Amygdala (tissue), 56 donors: ENCODE measurements at places on chromosomes 2 and 18.
A peak's percentile ranks its signal among the peaks of the same experiment; 100 is the strongest.

GRCh38 chr2:149441255-149441654, 110.9 kb downstream of the LYPD6 start:
- no peak for DNase-seq

- no peak for DNase-seq
These were observed 399.0 kb upstream of the ID2 start for GRCh38 chr2:8282858-8283252.

GRCh38 chr2:41414486-41415230, 633.2 kb upstream of the PKDCC start:
- no peak for DNase-seq

GRCh38 chr2:11065833-11066485, 89.3 kb upstream of the SLC66A3 start:
- DNase-seq = no peak

DNA sequence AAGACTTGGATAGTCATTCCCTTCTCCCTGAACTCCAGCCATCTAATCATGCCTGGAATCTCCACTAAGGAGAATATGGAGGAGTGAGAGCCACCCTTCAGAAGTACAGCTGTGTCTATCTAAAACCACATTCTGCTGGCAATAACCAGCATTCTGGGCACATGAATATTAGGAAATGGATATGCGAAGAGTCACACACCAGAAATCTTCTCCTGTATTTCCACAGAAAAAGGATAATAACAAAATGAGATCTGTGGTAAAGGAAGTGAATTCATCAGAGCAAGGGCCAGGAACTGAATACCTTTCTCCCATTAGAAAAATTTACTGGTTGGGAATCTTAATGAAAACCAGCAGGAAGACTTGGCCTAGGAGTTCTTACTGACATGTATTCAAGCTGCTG, 218.8 kb downstream of the SCG2 start:
- no peak for DNase-seq

DNA sequence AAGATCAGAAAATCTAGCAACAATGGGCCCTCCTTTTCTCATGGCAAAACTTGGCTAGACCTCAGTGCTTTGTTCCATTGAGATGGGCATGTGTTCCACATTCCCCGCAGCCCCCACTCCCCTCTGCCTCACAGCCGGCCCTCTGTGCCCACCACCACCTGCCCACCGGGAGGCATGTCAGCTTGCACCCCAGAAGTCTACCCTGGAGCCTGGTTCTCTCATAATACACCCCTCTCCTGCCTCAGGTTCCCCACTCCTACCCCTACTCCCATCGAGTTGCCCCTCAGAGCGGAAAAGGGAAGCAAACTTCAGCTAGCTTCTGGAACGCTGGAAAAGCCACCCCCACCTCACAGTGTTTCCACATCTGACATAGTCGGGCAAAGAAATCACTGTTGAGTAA, 219.0 kb downstream of the ANAPC1 start:
- DNase-seq = no peak

GRCh38 chr2:201821080-201821479, 14.7 kb downstream of the CDK15 start:
- no peak for DNase-seq

DNA sequence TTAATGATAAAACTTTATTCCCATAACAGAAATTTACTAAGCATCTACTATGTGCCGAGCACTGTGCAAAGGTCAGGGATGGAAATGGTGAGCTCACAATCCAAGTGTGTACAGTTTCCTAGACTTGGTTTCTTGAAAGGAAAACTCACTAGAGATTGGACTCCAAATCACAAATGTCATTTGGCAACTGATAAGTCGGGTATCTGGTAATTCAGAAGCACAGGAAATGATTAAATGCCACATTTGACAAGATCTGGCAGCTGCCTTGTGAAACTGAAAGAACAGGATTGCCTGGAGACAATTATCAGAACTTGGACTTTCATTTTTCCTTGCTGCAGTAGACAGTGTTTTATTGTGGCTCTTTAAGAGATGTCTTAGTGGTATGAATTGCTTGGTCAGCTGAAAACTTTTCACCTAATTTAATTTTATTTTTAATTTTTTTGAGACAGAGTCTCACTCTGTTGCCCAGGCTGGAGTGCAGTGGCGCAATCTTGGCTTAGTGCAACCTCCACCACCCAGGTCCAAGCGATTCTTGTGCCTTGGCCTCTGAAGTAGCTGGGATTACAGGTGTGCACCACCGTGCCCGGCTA, 19.2 kb downstream of the ITGA6 start:
- no peak for DNase-seq

GRCh38 chr2:29000481-29000880, 19.4 kb downstream of the TOGARAM2 start:
- no peak for DNase-seq

GRCh38 chr18:22463076-22463475, 45.4 kb upstream of the CTAGE1 start:
- no peak for DNase-seq

- no peak for DNase-seq
These were observed 183.5 kb downstream of the SCG2 start for GRCh38 chr2:223418604-223419199.

DNA sequence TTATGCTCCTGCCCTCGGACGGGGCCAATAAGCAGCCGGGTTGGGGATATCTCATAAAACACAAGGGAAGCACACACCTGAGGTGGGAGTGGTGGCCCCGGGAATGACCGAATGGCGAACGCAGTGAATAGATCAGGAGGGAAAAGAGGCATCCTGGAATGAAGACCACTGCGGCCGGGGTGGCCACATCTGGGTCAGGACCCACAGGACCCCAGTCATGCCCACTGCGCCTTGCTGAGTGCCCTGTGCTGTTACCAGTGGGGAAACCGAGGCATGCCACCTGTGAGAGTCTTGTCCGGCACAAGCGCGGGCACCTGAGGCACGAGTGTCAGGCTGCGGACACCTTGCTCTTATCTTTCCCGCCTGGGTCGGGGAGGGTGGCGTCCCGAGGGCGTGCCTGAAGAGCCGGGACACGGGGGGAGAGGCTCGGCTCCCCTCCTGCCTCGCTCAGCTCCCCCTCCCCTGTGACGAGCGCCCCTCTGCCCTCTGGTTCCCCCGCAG, 1.6 kb downstream of the PDCD1 start:
- no peak for DNase-seq

DNA sequence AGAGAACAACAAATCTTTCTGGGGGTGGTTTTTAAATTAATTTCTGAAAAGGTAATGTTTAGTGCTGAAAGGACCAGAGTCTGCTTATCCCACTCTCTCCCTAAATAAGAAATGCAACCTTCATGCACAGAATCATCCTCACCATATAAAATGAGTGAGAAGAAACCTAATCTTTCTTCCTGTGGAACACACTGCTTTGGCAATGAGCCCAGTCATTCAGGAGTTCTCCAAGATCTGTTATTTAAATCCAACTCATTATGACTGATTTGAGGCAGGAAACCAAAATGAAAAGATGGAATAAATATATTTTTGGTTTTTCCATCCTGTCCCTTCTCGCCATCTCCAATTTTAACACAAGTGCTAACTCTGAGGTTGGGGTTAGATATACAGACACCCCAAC, 228.3 kb downstream of the SRBD1 start:
- no peak for DNase-seq

DNA sequence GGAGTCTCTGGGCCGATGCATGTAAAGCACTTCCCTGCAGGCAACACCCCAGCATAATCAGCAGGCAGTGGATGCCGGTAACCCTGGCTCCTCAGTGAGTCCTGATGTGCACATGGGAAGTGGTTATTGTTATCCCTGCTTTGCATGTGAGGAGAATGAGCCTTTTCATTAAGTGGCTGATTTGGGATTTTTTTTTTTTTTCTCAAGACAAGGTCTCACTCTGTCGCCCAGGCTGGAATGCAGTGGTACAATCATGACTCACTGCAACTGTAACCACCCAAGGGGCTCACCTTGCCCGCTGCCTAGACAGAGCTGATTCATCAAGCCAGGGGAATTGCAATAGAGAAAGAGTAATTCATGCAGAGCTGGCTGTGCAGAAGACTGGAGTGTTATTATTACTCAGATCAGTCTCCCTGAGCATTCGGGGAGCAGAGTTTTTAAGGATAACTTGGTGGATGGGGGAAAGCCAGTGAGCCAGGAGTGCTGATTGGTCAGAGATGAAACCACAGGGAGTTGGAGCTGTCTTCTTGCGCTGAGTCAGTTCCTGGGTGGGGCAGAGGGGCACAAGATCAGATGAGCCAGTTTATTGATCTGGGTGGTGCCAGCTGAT, 95.4 kb downstream of the SOCS6 start:
- DNase-seq = no peak

DNA sequence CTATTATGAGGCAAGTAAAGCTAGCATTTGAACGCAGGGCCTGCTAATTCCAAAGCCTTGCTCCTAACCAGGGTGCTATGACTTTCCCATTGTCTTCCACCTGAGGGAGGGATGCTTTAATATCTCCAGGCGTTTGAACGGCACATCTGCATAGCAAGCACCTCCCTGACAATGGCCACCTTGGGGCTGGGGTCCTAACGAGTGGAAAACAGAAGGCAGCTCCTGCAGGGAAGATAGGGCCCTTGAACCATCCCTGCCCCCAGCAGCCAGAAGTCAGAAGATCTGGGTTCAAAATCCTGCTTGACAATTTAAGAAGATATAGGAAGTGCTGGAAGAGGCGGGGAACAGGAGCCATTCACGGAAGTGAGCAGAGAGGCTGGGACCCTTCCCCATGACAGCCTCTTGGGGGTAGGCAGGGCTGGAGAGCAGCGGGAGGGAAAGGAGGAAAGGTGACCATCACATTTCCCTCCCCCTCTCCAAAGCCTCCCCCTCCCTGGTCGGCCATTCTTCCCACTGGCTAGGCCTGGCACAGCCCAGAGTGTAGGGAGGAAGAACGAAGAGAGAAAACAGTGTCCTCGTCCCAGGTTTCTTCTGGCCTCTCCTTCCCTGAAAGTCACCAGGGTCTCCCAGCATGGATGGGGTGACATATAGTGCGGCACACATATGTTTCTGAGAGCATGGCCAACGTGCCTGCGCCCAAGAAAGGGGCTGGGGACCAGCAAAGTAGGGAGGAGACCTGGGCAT, 73.5 kb downstream of the EMX1 start:
- DNase-seq = no peak

DNA sequence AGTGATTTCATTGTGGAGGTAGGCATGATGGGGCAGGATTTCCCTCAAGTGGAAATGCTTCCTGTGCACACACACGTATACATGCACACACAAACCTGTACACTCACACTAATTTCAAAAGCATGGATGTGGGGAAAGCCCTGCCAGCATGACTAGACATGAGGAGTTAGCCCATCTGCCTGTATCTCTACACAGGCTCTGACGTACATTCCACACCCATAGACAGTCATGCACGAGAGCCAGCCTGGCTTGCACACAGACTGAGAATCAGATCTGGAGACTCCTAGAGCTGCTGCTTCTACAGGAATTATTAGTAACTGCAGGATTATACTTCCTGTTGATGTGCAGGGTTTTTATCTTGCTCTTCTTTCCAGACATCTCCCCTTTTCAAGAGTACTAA, 27.3 kb upstream of the NFU1 start:
- DNase-seq = peak; percentile 5

- no peak for DNase-seq
These were observed 55.7 kb upstream of the REL start for GRCh38 chr2:60825666-60826065.

- DNase-seq = no peak
These were observed 300.7 kb downstream of the NOL4 start for GRCh38 chr18:33923980-33924379.

GRCh38 chr18:49431165-49431962, 29.1 kb downstream of the DYM start:
- DNase-seq = no peak

GRCh38 chr2:217048730-217049129, 188.9 kb upstream of the TNP1 start:
- no peak for DNase-seq

DNA sequence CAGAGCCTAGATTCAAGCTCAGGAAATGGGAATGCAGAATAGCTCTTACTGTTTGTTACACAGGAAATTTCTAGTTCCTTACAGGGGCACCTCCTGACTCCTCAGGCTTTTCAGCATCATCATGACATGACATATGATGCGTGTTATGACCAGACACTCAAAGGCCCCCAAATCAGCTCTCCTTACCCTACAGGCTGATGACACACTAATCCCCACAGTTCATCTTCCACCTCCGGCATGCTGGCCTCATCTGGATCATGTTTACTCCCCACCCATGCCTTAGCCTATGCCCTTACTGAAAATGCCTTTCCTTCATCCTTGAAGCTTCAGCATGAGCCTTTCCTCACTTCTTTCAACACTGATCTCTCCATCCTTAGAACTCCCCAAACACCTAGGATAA, 356.9 kb downstream of the SETBP1 start:
- DNase-seq = no peak

GRCh38 chr2:83602753-83603152, 856.3 kb downstream of the SUCLG1 start:
- no peak for DNase-seq

DNA sequence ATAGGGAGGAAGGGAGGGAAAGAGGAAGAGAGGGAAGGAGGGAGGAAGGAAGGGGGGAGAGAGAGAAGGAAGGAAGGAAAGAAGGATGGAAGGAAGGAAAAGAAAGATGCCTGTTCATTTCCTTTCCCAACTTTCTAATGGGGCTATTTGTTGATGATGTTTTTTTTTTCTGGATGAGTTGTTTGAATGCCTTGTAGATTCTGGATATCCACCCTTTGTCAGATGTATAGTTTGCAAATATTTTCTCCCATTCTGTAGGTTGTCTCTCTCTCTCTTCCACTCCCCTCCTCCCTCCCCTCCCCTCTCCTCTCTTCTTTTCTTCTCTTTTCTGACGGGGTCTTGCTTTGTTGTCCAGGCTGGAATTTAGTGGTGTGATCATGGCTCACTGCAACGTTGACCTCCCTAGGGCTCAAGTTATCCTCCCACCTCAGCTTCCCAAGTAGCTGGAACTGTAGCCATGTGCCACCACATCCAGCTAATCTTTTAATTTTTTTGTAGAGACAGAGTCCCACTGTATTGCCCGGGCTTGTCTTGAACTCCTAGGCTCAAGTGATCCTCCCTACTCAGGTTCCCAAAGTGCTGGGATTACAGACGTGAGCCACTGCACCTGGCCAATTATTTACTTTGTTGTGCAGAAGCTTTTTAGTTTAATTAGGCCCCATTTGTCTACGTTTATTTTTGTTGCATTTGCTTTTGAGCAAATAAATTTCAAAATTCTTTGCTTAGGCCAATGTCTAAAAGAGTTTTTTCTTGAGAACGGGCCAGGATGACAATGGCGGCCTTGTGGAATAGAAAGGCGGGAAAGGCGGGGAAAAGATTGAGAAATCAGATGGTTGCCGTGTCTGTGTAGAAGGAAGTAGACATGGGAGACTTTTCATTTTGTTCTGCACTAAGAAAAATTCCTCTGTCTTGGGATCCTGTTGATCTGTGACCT, 57.3 kb upstream of the FAM117B start:
- no peak for DNase-seq

GRCh38 chr18:33135951-33136660, 304.4 kb downstream of the CCDC178 start:
- DNase-seq = no peak
